ENCODE measurements at places on chromosomes 3 and 15. TPM values are rescaled to one million over a fixed set of nuclear protein-coding genes. Genes with fewer than 3 reads are reported as not detected.

The HCN4 gene
- 21.9 TPM for total RNA-seq

The IRAK2 gene
- total RNA-seq, result 2.0 TPM

The UTS2B gene
- 0.47 TPM for total RNA-seq

The RPUSD3 gene
- total RNA-seq, result 35.7 TPM

The C15orf62 gene
- total RNA-seq, result 0.30 TPM

The NR2F2 gene
- total RNA-seq, result 12.8 TPM

The HCLS1 gene
- total RNA-seq, result 8.7 TPM

The SLC24A5 gene
- total RNA-seq, result not detected

The GP9 gene
- total RNA-seq, result not detected

The TNNC1 gene
- total RNA-seq, result 8,962 TPM

The CYP8B1 gene
- not detected for total RNA-seq
